ENCODE measurements at places on chromosomes 3 and 15. TPM values are rescaled to one million over a fixed set of nuclear protein-coding genes. Genes with fewer than 3 reads are reported as not detected.

The ADAMTS17 gene
- 9.5 TPM for total RNA-seq

The CHRNA7 gene
- 5.0 TPM for total RNA-seq

- DNase-seq: no peak
Observed at GRCh38 chr3:110419601-110420000, 652.0 kb upstream of the NECTIN3 start.

DNA sequence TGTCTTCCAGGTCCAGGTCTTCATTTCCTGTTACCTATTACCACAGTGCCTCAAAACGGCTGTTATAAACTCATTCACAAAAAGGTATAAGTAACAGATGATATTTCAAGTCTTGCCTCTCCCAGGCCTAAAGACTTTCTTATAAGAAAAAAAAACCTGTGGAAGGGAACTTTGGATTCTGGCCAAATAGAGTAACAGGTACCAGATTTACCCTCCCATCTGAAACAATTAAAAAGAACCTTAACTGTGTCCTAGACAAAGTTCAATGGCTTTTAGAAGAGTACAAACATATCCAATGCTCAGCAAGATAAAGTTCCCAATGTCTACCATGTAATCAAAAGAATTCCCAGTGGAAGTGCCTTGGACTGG lies 22.6 kb downstream of the BHLHE40 start:
- DNase-seq: no peak

GRCh38 chr3:42394579-42395288 lies 15.7 kb downstream of the LYZL4 start:
- no peak for DNase-seq
